ENCODE measurements at places on chromosomes 3 and 15.

DNA sequence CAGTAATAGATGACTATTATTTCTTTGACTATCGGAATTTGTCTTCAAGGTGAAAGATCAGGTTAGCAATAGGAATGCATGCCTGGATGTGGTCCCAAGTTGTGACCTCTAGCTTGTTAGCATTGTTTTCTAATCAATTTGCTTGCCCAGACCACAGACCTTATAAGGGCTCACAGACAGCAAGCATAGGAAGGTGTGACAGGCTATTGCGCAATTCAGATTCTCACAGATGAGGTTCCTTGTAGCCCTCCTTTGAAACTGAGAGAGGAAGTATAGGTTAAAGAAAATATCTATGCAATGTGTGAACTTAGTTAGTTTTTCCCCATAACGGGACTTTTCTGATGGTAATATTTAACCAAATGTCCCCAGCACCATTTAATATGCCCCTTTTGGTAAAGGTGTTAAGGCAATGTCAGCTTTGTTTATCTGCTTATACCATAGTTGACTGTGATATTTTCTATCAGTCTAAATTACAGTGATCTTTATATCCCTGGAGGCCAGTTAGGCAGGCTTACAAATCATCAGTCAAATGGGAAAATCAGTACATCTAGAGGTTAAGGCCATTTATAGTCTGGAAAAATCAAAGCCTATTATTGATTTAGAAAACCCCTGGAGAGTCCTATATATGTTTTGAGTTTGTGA is 168.1 kb upstream of the MBNL1 start:
- DNase-seq: no peak

- DNase-seq: no peak
Measured at GRCh38 chr3:43906849-43907507, 216.2 kb downstream of the ABHD5 start.

DNA sequence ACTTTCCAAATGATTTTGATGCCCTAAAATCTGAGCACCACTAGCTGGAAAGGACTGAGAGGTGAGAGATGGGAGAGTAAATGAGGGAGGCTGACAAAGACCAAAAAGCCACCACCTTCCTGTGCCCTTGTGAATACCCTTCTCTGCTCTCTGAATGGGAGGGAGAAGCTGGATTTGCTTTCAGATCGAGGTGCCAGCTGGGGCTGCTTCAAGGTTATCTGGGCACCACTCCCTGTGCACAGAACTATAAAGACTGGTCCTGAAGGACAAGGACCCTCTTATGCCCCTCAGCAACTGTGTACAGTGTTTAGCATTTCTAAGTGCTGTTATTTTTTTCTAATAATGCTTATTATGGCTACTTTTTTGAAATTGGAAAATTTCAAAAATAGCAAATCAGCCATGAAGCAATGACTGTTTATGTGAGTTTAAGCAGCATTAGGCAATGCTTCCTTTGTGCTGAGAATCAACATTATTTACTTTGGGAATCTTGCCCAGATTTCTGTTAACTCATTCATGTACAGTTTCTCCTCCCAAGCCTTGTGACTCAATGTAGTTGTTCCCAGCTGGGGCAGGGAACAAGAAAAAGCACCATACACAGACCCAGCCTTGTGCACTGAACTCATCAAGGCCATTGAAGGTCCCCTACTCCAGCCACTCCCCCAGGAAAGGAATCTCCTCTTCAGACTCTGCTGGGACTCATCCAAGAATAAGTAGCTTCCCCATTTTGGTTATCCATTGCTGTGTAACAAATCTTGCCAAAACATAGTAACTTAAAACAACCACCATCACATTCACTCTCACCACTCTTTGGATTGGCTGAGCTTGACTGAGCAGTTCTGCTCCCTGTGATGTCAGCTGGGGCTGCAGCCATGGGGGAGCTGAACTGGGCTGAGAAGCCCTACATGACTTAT is 37.3 kb upstream of the CDV3 start:
- DNase-seq: peak; percentile 79

DNA sequence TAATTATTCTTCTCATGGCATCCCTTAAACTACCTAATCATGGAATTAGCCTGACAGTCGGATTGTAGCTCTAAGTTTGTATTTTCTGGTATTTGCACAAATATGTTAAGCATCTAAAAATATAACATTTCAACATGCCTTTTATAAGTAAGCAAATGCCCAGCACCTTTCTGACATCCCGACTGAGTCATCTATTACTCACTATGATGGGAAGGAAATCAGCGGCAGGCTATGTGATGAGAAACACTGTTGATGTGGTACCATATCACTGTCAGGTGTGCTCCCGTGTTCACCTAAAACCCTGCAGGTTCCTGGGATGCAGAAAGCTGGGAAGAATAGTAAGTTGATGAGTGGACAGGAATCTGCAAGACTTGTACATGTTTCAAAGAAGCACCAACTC is 367.8 kb upstream of the IL12A start:
- peak; percentile 73 for DNase-seq

DNA sequence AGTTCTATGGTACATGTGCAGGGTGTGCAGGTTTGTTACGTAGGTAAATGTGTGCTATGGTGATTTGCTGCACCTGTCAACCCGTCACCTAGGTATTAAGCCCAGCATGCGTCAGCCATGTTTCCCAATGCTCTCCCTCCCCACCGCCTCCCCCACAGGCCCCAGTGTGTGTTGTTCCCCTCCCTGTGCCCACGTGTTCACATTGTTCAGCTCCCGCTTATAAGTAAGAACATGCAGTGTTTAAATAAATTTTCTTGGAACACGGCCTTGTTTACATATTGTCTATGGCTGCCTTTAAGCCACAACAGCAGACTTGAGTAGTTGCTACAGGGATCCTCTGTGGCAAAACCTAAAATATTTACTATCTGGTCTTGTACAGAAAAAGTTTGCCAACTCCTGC is 41.3 kb upstream of the CORO2B start:
- no peak for DNase-seq

GRCh38 chr15:29143909-29144635 is 125.5 kb downstream of the NSMCE3 start:
- DNase-seq: peak; percentile 67

DNA sequence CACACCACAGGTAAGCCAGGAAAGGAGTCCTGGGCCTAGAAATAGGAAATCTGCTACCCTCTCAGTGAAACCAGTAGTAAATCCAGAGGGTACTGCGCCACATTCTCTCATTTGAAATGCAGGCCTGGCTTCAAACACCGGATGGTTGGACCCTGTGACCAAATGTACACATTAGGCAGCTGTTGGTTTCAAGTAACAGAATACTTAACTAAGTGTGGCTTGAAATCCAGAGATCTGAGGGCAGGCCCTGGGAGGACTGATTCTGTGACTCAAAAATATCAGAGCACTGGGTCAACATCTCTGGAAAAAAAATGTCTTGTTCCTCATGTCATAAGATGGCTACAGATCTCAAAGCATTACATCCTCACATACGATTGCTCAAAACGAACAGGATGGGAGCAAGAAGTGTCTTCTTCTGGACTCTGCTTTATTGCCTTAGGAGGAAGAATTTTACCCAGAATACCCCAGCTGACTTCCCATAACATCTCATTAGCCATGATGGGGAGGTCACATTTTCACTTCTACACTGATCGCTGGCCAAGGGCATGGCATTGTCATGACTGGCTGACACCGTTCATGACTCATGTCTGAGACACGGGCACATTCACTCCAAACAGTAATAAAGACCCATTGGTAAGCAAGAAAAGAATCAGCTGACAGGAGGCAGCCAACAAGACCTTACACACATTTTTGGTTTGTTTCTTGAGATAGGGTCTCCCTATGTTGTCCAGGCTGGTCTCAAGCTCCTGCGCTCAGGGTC is 166.0 kb downstream of the ARRDC4 start:
- DNase-seq: peak; percentile 52

- no peak for DNase-seq
Measured at GRCh38 chr3:196735751-196736150, 3.9 kb upstream of the PAK2 start.

GRCh38 chr3:172065527-172065926 is 26.1 kb downstream of the FNDC3B start:
- no peak for DNase-seq

GRCh38 chr3:69084326-69085167 is at the start of gene ARL6IP5:
TSS of gene ARL6IP5 (plus strand) at chr3:69084937. CDS start at chr3:69085048, 111 bp downstream.
- peak; percentile 79 for DNase-seq

DNA sequence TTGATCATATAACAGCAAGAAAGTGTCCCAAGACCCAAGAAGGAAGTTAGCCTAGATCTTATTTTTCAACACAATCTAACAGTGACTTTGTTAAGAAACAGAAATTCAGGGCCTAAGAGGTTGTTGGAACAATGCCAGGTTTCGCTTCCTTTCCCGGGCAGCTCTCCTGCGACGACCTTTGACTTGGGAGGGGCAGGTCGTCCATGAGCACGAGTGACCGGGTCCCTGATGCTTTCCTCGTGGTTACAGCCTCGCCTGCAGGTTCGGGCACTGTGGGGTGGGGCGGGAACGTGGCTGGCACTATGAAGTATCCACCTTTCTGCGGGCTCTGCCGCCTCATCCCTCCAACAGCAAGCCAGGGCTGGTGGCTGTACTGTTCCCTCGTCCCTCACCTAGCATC is 90.1 kb upstream of the RGMA start:
- no peak for DNase-seq

GRCh38 chr15:85570336-85570735 is 189.9 kb downstream of the AKAP13 start:
- no peak for DNase-seq

DNA sequence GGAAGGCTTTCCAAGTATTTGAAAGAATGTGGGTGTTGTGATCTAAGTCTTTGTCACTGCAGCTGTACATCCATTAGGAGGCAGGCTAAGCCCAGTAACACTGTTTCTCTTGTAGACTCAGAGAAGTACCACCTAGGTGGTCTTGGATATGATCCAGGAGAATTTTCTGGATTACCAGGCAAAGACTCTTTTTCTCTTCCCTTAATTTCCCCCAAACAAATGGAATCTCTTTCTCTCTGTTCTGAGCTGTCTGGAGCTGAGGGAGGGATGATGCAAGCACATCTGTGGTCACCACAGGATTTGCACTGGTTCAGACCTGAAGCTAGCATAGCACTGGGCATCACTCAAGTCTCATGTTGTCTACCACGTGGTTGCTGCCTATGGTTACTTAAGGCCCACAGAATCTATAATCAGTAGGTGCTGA is 227.6 kb downstream of the NECTIN3 start:
- DNase-seq: peak; percentile 25
